ENCODE measurements at places on chromosomes 7 and 10. TPM values are rescaled to one million over a fixed set of nuclear protein-coding genes. Genes with fewer than 3 reads are reported as not detected.

The VSTM4 gene
- 13.5 TPM for total RNA-seq

The STEAP4 gene
- 72.4 TPM for total RNA-seq

The TRIM56 gene
- total RNA-seq = 21.6 TPM

The ZDHHC4 gene
- 57.4 TPM for total RNA-seq

The NKX2-3 gene
- not detected for total RNA-seq

The ELFN1 gene
- total RNA-seq = 0.86 TPM

The CDNF gene
- total RNA-seq = 0.52 TPM

The ARMS2 gene
- not detected for total RNA-seq

The ATP6V0A4 gene
- not detected for total RNA-seq

The GIMAP2 gene
- total RNA-seq = 9.7 TPM

The LDB3 gene
- total RNA-seq = 24.1 TPM

The ABCB4 gene
- total RNA-seq = 1.0 TPM

The GALNT17 gene
- total RNA-seq = 80.4 TPM

The ZNF804B gene
- total RNA-seq = not detected

The AGAP3 gene
- 71.2 TPM for total RNA-seq
